ENCODE measurements at places on chromosomes 1 and 21. TPM values are rescaled to one million over a fixed set of nuclear protein-coding genes. Genes with fewer than 3 reads are reported as not detected.

The GLMN gene
- total RNA-seq: 29.5 TPM

The LEFTY1 gene
- total RNA-seq: not detected

The RGSL1 gene
- total RNA-seq: not detected

The NCMAP gene
- not detected for total RNA-seq

The SERPINC1 gene
- total RNA-seq: not detected

The DLGAP3 gene
- total RNA-seq: 0.32 TPM

The GSTM1 gene
- 112 TPM for total RNA-seq

The TTC39A gene
- 0.41 TPM for total RNA-seq

The RIPPLY3 gene
- total RNA-seq: not detected

The METTL13 gene
- total RNA-seq: 53.6 TPM

The AVPR1B gene
- not detected for total RNA-seq
